ENCODE measurements at places on chromosomes 11 and 22. TPM values are rescaled to one million over a fixed set of nuclear protein-coding genes. Genes with fewer than 3 reads are reported as not detected.
A peak's percentile ranks its signal among the peaks of the same experiment; 100 is the strongest.

The LRRC56 gene
- total RNA-seq: 2.5 TPM

The CSF2RB gene
- total RNA-seq: not detected

The RIC3 gene
- not detected for total RNA-seq

GRCh38 chr11:66287211-66287888 lies 1.6 kb downstream of the YIF1A start:
- H3K36me3 ChIP-seq: peaks cover 5% of the 10 kb centered on the region
- DNase-seq: no peak
- H3K27me3 ChIP-seq: no peaks in the 10 kb centered on the region
- peak overlapping the region; percentile 77 for H3K4me3 ChIP-seq

DNA sequence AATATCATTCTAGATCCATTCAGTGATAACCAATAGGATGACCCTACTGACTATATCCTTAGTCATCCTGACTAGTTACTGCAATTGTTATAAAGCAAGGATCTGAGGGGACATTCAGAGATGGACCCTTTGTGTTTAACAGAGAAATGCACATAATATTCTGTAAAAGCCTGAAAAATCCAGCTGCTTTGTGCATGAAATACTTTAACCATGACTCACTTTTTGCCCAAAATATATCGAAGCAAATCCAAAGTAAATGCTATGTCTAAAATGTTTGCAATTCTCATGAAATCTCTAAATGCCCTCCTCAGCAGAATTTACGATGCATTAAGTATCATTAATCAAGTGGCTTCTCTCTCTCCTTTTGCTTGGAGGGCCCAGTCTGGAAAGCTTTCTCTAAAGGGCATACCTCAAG lies 178.8 kb upstream of the MTMR2 start:
- H3K4me1 ChIP-seq: peaks cover 9% of the 10 kb centered on the region
- H3K4me3 ChIP-seq: no peak overlapping the region
- DNase-seq: peak; percentile 56
- no peak overlapping the region for H3K27ac ChIP-seq
- H3K27me3 ChIP-seq: no peaks in the 10 kb centered on the region

DNA sequence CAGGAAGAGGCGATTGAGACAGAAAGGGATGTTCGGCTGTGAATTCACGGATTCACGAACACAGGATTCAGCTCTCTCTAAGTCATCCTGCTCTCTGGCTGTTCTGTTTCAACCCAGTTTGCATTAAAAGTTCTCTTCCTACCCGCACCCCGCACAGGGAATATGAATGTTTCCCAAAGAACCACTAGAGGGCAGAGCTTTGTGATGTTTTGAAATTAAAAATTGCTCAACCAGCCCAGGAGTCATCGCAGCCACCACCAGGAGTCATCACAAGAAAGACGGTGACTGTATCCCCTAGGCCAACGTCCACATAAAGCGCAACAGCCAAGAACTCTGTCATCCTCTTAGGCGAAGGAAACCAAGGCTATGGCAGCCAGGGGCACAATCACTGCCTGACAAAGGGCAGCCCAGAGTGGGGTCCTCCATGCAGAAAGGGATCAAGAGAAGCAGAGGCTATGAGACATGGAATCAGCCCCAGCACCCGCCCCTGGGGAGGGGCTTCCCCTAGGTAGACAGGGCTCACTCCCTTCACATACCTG lies 122.4 kb downstream of the WT1 start:
- H3K36me3 ChIP-seq: no peaks in the 10 kb centered on the region
- no peak overlapping the region for H3K4me3 ChIP-seq
- peak; percentile 97 for DNase-seq
- H3K27me3 ChIP-seq: no peaks in the 10 kb centered on the region
- H3K27ac ChIP-seq: no peak overlapping the region
- peaks cover 9% of the 10 kb centered on the region for H3K4me1 ChIP-seq

Data from A673 (cell line).